ENCODE measurements at places on chromosomes 4 and X.

DNA sequence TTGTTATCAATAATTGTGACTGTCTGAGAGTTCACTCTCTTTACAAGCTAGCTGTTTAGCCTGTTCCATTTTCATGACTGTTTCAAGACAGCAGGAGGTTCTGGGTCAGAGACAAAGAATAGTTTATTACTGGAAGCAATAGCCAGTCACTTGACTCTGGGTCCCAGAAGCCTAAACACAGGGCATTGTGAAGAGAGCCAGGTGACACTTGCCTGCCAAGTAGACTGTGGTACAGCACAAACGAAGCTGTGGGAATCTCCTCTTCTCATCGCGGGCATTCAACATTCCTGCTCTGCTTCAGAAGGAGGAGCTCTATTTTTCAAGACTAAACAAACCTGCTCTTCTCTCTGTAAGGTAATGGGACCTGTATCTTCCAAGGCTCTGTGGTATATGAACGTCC lies 485.1 kb downstream of the TRIML1 start:
- no peak for DNase-seq

- peak; percentile 79 for DNase-seq
Observed at GRCh38 chrX:19791562-19791961, 95.8 kb downstream of the SH3KBP1 start.

DNA sequence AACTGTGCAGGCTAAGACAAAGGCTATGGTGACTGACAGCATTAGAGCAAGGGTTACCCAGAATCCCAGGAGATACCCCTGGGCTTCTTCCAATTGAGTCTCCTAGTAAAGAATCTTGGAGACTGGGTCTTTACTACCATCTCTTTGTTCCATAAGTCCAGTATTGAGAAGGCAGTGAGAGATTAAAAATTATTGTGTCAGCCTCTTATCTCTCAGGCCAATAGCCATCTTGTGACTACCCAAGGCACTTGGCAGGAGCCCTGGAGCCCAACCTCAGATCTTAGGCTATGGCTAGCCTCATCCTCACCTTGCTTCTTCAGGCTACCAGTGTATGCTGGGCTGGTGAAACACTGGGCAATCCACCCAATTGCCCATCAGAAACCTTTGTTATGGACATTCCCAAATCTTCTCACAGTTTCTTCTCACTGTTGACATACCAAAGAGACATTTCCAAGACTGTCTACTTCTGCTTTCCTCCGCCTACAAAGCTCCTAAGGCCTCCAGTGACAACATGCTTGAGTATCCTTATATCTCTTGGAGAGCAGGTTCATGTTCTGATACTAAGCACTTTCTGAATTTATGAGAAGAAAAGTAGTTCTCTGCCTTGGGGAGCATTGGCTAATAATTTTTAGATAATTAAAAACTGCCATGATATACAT lies 76.3 kb upstream of the STIM2 start:
- DNase-seq, result no peak

DNA sequence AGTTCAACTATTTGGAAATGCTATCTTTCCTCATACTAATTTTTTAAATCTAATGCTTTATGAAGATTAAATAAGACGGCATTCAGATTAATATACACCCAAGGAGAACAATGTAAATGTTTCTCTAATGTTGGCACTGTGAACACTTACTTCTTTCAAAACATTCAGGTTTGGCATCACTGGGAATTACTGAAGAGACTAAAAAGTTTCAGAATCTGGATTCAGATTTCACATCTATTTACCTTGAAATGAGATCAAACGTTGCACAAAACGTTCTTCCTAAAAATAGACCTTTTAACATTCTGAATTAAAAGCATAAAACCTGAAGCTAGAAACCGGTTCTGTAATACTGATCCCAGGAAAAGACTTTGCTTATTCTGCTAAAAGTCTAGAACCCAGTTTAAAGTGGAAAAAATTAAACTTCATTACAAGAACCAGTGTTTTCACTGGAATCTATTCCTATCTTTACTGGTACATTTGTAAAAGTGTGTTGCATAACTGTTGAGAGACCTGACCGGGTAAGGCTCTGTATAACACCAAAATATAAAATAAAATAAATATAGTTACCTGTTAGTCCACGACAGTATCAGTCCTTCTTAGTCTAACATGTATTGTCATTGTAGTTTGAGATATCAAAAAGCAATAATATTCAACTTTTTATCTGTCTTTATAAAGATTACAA lies 117.4 kb upstream of the MAP9 start:
- DNase-seq, result no peak

- DNase-seq, result peak; percentile 28
Observed at GRCh38 chr4:27003642-27004113, 143.0 kb downstream of the STIM2 start.

- DNase-seq, result no peak
Observed at GRCh38 chr4:62301500-62301899, 1101.4 kb downstream of the ADGRL3 start.

GRCh38 chr4:158422546-158422945 lies 99.1 kb upstream of the RXFP1 start:
- DNase-seq, result no peak

DNA sequence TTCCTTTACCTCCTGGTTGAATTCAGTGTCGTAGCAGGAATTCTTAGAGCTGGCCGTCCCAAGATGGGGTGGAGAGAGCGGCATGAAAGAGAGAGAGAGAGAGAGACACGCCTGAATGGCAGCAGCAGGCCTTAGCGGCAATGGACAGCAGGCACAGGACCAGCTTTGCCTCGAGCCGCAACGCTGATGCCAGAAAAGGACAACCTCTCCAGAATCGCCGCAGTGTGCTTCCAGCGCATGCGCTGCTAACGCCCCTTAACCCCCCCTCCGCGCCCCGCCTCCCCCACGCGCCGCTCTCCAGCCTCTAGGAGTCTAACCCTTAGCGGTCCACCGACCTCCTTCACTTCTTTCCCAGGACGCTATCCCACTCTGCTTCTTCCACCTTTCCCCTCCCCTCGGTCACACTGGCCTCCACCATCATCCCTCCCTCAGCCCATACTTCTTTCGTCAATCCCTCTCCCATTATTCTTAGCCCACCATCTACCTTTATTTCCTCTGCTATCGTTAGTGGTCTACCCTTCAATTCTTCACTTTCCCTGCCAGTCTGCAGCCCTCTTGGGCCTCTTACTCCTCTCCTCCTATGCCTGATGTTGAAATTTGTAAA lies 10.5 kb upstream of the ZCCHC13 start:
- DNase-seq, result peak; percentile 79

DNA sequence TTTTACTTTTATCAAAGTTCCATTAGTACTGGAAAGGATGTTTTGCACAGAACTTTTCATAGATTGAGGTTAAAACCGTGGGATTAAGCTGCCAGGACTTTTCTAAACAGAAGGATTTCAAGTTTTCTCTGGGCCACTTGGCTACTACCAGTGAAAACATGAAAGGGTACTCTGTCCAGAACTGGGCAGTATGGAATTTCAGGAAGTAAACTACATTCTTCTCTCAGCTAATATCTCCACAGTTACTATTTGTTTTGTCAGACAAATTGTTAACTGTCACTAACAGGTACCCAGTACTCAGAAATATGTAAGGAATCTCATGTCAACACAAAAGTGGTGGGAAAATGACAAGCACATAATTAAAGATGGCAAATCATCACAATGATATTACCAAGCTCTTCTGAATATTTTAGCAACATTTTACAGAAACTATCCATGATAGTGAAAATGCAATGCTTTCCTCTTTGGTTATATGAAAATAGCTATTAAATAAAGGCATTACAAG lies 454.4 kb downstream of the C4orf33 start:
- DNase-seq, result no peak

DNA sequence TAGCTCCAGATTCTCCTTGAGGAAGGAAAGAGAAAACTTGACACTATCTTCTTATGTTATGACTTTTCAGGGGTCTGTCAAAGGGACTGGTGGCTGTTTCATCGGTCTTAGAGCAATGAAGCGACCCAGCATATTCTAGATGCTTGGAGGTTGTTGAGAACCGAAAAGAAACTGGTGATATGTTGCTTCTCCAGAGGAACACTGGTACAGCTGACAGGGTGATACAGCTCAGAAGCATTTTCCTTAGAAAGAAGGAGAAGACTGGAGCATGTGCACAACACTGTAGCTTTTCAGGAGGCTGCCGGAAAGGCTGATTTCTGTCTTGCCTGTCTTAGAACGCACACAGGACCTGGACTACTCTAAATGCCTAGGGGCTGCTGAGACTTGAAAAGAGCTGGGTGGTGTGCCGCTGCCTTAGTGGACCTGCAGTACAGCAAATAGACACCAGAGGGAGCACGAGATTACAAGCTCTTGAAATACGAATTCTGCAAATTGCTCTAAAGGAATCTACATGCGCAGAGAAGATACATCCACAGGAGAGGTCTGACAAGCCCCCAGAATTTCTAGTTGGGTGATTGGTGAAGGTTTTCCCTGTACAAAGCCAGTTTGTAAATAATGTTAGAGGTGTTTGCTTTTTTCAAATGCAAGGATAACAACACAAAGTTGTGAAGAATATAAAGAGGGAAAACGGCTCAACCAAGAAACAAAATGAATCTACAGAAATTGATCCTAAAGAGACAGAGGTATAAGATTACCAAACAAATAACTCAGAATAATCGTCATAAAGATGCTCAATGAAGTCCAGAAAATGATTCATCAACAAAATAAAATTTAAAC lies 223.1 kb upstream of the DMD start:
- peak; percentile 52 for DNase-seq

DNA sequence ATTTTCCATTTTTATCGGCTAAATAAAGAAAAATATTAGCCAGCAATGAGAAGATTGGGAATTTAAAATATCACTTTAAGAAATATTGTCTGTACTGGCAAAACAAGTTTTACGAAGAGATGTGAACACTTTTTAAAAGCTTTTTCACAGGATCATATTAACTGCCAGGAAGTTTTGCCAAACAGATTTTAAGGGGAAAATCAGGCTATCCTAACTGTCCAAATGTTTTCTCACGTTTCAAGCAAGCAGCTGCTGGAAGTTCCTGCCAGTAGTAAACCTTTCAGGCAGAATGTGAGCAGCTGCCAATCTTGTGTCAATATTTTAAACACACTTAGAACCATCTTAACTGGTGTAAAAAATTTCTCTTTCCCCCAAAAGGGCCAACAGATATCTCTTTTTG lies 101.1 kb downstream of the ADGRL3 start:
- DNase-seq, result no peak

Data from NB4 (cell line).